ENCODE measurements at places on chromosomes 1 and 21. TPM values are rescaled to one million over a fixed set of nuclear protein-coding genes. Genes with fewer than 3 reads are reported as not detected.

The S1PR1 gene
- 8.8 TPM for total RNA-seq

GRCh38 chr1:36912365-36912865 lies 121.9 kb downstream of the GRIK3 start:
- no peaks in the 10 kb centered on the region for H3K36me3 ChIP-seq
- H3K4me1 ChIP-seq = no peaks in the 10 kb centered on the region
- no peak overlapping the region for H3K27ac ChIP-seq
- no peaks in the 10 kb centered on the region for H3K27me3 ChIP-seq
- no peak overlapping the region for H3K4me3 ChIP-seq

The DENND2D gene
- total RNA-seq = 6.2 TPM

DNA sequence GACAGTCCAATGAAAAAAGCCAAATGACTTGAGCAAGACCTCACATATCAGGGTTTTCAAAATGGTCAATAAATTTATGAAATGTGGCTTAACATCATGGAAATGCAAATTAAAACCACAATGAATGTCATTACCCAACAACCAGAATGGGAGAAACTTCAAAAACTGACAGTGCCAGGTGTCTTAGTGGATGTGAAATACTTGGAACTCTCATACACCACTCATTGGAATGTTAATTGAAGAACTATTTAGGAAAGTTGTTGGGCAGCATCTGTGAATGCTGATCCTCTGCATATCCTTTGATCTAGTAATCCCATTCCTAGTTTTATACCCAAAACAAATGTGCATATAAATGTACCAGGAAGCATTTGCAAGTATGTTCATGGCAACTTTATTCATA lies 19.2 kb upstream of the BACH1 start:
- H3K27ac ChIP-seq = no peak overlapping the region
- no peaks in the 10 kb centered on the region for H3K27me3 ChIP-seq
- no peak overlapping the region for H3K4me3 ChIP-seq
- no peak for DNase-seq

The GBP2 gene
- 65.8 TPM for total RNA-seq

The OR2T11 gene
- not detected for total RNA-seq

- peaks cover 1% of the 10 kb centered on the region for H3K4me1 ChIP-seq
- H3K27ac ChIP-seq = no peak overlapping the region
- H3K27me3 ChIP-seq = no peaks in the 10 kb centered on the region
- no peak overlapping the region for H3K4me3 ChIP-seq
- no peaks in the 10 kb centered on the region for H3K36me3 ChIP-seq
- no peak for DNase-seq
Observed at GRCh38 chr1:165351863-165352441, 4.6 kb downstream of the LMX1A start.

The CD52 gene
- total RNA-seq = not detected

DNA sequence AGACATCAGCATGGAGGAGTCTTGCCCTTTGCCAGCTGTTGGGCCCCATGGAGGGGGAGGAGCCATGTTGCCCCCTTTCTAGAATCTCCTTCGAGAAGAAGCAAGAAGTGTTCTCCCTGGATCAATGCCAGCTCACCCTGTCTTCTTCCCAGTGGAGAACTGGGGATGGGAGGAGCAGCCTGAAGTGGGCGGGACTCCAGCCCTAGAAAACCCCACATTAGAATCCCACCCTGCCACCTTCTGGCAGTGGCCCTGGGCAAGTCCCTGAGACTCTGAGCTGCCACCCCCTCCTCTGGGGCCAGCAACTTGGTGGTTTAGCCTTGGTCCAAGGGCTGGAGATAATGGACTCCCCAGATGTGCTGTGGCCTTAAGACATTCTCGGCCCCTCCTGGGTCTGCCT lies 51.7 kb downstream of the PAX7 start:
- H3K4me3 ChIP-seq = no peak overlapping the region
- H3K36me3 ChIP-seq = no peaks in the 10 kb centered on the region
- no peaks in the 10 kb centered on the region for H3K4me1 ChIP-seq
- H3K27ac ChIP-seq = no peak overlapping the region
- DNase-seq = no peak

GRCh38 chr1:109717729-109718128 lies 5.7 kb downstream of the GSTM5 start:
- DNase-seq = no peak
- no peaks in the 10 kb centered on the region for H3K36me3 ChIP-seq
- H3K4me3 ChIP-seq = no peak overlapping the region
- no peak overlapping the region for H3K27ac ChIP-seq
- H3K27me3 ChIP-seq = no peaks in the 10 kb centered on the region

The TMCC2 gene
- 9.5 TPM for total RNA-seq

DNA sequence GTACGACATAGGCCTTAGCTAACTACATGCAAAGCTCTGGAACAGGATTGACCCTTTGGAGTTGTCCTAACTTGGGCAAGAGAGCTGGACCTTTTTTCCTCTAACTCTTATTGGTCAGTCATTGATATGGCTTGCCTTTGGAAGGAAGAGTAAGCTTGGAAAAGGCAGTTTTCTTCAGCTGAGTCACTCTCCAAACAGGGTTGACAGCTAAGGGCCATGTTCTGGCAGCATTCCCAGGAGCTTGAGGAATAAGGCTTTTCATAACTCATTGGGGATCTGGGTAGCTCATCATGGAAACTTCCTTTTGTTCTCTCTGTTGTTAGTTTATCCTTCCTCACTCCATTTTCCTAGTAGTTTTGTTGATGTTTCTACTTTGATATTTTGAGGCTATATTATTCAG lies 14.5 kb upstream of the ERRFI1 start:
- H3K27me3 ChIP-seq = no peaks in the 10 kb centered on the region
- no peak for DNase-seq
- H3K4me3 ChIP-seq = no peak overlapping the region
- H3K4me1 ChIP-seq = no peaks in the 10 kb centered on the region
- H3K27ac ChIP-seq = no peak overlapping the region

Data from ovary (tissue), 10 donors.